ENCODE measurements at places on chromosomes 3 and 15.
A peak's percentile ranks its signal among the peaks of the same experiment; 100 is the strongest.

DNA sequence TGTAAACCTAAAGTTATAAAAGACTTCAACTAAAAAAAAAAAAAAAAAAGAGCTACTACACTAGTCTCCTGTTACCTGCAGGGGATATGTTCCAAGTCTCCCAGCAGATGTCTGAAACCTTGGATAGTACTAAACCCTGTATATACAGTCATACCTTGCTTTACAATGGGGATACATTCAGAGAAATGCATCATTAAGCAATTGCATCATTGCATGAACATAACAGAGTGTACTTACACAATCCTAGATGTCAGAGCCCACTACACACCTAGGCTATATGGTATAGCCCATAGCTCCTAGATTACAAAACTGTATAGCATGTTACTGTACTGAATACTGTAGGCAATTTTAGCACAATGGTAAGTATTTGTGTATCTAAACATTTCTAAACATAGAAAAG is 119.1 kb downstream of the GMPS start:
- DNase-seq = no peak

GRCh38 chr3:169964176-169964575 is 2.4 kb upstream of the SEC62 start:
- no peak for DNase-seq

DNA sequence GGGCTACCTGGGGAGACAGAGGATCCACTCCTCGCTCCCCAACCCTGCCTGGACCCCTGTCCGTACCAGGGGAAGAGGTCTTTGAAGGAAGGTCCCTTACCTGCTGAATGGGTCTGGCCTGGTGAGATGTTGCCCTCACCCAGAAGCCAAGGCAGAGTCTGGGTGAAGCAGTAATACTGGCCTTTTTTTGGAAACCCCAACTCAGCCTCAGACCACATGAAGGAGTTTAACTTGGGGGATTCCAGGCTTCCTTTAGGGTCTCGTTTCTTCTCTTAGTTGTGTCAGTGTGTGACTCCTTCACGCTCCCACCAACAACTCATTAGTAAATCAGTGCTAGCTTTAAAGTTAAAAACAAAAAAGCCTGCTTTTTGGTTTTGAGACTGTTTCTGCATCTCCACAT is 45.6 kb downstream of the RTP1 start:
- no peak for DNase-seq

DNA sequence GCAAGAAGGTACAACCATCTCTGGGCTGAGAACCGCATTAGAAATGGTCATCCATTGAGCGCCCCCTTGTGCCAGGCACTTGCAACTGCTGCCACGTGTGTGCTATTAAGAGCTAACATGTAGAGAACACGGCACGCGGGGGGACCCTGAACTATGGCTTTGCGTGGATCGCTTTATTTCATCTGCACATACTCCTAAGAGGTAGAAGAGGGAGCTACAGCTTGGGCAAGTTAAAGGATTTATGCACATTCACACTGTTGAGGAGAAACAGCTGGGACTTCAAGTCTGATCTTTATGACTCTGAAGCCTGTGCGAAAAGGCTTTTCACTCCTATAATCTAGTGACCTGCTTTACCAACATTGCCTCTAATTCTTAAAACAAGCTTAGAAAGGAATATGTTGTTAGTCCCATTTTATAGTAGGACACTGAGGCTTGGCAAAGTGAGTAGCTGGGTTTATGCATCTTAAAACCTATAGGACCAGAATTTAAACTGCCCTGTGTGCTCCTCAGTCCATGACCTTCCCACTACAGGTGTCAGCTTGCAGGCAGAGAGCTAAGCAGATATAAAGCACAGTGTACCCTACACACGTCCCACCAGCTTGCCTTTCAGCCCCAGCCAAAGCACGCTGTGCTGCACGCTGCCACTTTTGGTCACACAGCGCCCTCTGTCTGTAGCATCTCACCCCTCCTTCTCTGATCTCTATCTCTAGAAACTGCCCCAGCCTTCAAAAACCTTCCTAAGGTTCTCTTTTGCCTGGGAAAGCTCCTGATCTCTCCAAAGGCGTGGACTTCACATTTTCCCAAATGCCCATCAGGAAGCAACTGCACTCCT is 57.8 kb downstream of the STARD5 start:
- DNase-seq = peak; percentile 40

- DNase-seq = no peak
These were observed 223.8 kb upstream of the PRICKLE2 start for GRCh38 chr3:64449026-64449425.

- DNase-seq = no peak
These were observed 6.7 kb upstream of the NCEH1 start for GRCh38 chr3:172717493-172718088.

DNA sequence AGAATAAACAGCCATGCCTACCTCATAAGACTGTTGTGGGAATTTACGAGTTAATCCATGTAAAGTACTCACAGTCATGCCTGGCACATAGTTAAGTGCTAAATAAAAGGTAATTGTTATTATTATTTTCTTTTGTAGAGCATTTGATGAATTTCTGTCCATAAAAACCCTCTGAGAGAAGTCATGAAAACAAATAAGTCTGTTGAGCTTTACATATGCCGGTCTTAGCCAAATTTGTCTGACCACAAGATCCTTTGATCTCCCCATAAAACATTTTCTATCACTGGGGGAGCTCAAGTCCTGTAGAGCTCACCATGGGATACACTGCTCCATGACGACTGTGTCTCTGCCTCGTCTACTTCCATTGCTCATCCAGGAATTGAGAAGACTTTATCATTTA is 114.0 kb downstream of the MAGI1 start:
- no peak for DNase-seq

DNA sequence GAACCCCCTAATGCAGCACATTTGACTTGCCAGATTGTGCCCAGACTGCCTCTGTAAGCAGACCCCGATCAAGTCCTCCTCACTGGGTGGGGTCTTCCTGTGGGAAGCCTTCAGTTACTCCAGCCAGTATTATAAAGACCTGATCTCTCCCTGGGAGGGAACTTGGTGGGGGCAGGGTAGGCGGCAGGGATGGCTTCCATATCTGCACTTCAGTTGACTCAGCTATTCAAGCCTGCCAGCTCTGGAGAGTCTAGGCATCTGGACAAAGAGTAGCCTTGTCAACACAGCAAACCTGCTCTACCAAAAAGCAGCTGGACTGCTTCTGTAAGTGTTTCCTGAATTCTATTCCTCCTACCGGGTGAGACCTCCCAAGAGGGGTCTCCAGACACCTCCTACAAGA is 21.0 kb upstream of the SLC25A38 start:
- DNase-seq = no peak

- no peak for DNase-seq
These were observed 313.4 kb upstream of the CHRM5 start for GRCh38 chr15:33654860-33655259.

DNA sequence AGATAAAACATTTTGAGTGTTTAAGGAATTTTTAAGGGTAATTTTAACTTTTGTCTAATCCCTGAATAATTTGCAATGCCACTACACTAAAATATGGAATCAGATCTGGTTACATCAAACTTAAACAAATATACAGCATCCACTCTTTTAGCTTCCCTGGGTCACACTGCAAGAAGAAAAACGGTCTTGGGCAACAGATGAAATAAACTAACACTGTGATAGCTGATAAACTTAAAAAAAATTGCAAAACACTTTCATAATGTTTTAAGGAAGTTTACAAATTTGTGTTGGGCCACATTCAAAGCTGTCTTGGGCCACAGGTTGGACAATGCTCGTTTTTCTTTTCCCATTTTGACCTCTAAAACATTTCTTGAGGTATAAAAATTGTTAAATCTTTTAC is 34.3 kb downstream of the CCDC66 start:
- DNase-seq = no peak

- DNase-seq = no peak
These were observed 10.3 kb downstream of the PFKFB4 start for GRCh38 chr3:48546203-48546829.

DNA sequence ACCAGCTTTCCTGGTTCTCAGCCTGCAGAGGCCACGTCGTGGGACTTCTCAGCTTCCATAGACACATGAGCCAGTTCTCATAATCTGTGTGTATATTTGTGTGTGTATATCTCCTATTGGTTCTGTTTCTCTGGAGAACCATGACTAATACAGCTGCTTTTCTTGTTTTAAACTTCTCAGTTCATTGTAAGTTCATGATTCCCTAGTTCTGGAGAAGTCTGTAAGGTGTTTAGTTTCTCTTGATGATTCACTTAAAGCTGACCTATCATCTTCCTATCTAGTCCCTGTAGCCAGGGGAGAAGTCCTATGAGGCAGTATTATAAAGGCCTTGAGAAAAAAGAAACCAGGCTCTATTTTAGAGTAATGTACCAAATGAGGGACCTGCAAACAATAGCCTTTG is 147.7 kb downstream of the RYR3 start:
- no peak for DNase-seq

DNA sequence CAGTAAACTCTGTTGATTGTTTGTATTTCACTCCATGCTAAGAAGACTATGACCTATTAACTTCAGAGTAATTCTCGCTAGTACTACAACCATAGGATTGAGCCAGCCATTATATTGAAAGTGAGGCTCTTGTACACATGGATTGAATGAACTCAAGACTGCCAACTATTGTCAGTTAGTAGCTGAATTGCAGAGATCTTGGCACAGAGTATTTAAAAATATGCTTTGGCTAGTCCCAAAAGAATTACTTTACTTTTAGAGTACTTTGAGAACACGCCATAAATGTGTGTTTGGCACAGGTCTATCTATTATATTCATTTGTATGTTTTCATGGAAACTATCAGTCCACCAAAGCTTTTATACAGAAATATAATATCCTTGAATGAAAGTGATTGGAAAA is 226.7 kb upstream of the DCBLD2 start:
- no peak for DNase-seq

GRCh38 chr3:128969993-128970739 is 23.7 kb downstream of the CFAP92 start:
- no peak for DNase-seq

- no peak for DNase-seq
These were observed 342.1 kb upstream of the SOX2 start for GRCh38 chr3:181369637-181370036.

DNA sequence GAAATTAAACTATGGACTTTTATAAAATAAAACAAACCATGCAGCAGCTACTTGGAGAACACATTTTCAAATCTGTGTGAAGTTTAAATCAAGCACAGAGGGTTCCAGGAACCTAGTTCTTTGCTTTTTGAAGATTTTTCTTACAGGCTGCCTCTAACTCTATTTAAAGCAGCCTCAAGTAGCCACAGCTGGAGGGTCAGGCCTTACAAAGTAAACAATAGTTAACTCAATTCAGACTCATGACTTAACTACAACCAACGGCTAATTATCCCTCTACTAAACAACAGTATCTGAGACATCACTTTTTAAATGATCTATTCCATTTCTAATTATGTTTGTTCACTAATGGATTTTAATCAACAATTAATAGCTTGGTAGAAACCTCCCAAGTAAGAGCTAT is 9.8 kb downstream of the LRIG1 start:
- no peak for DNase-seq

- DNase-seq = no peak
These were observed 559.3 kb downstream of the MECOM start for GRCh38 chr3:169103951-169104941.

- no peak for DNase-seq
These were observed 304.9 kb upstream of the WNT5A start for GRCh38 chr3:55792009-55792408.

DNA sequence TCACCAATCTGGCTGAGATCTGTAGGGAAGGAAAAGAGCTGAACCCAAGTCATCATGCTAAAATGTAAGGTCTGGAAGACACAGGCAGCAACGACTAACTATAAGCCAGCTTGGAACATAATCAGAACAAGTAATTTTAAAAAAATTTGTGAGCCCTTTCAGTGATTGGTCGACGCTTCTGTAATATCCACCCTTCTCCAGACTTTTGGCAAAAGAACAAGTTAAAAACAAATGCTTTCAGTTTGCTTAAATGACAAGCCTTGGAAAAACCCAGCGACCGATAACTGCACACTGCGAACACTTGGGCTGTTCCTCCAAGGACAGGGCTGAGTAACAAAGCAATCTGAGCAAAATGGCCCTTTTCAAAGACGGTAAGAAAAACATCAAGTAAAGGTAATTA is 49.6 kb downstream of the PCSK6 start:
- DNase-seq = no peak

DNA sequence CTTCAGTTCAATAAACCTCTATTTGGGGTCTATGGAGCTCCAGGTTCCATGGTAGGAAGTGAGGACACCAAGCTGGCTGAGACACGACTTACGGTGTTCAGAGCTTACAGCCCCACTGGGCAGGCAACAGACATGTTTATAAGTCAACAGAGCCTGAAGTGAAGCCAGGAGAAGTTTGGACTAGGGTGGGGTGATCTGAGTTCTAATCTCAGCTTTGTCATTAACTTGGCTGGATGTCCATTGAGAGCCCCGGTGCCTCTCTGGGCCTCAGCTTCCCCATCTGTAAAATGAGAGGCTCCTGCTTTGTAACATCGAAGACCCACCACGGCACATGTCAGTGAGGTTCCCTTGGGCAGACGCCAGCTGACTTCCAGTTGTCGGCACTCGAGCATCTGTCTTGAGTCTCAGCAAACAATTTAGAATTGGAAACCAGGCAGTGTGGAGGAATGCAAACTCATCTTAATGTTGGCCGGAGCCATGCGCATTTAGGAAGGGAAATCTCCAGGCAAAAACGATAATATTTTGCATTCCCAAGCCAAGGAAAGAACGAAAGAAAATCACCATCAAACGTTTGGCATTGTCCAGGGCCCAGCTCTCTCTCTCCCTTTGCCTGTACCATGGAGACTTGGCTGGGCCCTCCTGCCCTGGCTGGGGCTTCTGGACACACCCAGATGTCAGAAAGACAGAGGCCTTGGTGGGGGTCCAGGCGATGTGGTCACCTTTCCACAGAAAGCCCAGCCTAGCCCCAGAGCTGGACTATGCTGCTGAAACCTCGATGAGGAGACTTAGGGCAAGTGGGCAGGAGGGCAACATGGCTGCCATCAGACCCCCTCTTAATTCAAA is 18.4 kb downstream of the ITGA11 start:
- DNase-seq = no peak

GRCh38 chr3:8887435-8888300 is 75.6 kb downstream of the RAD18 start:
- DNase-seq = no peak

DNA sequence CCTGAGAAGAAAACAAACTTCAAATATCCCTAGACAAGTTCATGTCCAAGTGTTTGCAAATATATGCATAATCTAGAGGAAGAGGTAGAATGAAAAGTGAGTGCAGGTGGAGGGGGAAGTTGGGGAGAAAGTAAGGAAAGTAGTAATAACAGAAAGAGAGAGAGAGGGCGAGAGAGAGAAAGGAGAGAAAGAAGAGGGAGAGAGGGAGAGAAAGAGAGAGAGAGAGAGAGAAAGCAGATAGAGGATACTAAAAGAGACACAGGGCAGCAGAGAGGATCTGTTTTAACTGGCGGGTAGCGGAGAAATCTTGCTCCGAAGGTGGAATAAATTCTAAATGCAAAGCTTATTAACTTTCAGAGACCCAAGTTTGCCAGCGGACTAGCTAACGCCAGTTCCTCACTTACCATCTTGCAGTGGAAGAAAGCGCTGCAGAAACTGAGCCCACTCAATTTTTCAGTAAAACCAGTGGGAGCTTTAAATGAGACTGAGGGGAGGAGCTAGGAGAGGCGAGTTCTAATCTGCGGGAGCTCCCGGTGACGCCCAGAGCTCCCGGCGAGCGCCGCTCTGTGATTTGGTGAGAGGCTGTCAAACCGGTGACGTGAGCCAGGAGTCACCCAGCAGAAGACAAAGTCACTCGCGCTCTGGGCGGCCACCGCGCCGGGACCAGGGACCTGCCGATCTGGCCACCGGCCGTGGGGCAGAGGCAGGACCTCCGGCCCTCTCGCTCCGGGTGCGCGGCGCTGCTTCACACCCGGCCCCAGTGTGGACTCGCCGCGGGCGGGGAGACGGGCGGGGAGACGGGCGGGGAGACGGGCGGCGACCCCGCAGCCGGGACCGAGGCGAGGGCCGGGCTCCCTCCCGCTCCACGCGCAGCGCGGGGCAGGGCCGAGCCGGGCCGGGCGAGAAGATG is at the start of gene GMNC:
Gene GMNC (minus strand): TSS at position 486 of the 910 bp plus-strand sequence. CDS start 79 bp downstream, at position 407.
- peak; percentile 33 for DNase-seq
